Calu3 (cell line): ENCODE measurements at places on chromosomes 12 and 14.
A peak's percentile ranks its signal among the peaks of the same experiment; 100 is the strongest.

GRCh38 chr12:124413401-124413800, 118.5 kb downstream of the RFLNA start:
- no peak for DNase-seq

DNA sequence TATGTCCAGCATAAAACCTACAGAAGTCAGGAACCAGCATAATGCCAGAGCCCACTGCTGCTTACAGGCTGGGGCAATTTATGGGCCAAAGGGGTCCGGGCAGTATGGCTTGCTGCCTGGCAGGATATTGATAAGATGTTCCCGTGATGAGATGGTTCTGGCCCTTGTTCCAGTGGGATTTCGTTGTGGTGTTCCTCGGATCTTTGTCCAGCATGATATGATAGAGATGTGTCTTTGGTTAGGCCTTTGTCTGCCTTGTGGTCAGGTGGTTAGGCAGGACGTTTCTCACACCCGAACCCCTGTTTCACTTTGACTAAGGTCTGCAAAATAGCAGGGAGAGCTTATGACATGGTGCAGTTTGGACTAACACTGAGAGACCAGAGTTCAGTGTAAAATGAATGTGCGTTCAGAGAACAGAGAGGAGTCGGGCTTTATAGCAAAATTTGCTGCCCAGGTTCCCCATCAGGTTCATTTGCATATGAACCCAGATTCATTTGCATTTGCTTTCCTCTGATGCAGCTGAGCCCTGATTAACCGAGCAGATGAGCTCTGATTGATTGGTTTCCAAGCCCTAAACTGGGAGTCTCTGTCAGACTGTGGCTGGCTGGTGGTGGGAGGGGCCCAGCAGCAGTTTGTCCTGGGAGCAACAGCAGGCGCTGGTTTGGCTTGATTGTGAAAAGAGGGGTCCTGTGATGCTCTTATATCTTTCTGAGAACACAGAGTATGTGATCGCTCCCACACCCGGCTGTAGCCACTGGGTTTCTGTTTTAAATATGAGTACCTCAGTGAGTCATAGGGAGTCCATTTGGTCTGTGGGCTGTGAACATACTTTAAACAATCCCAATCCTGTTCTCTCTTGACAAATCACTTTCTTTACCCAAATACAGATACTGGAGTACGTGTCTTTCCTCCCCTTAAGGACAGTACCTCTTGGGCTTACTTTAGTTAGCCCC, 156.3 kb upstream of the PZP start:
- DNase-seq: peak; percentile 17

DNA sequence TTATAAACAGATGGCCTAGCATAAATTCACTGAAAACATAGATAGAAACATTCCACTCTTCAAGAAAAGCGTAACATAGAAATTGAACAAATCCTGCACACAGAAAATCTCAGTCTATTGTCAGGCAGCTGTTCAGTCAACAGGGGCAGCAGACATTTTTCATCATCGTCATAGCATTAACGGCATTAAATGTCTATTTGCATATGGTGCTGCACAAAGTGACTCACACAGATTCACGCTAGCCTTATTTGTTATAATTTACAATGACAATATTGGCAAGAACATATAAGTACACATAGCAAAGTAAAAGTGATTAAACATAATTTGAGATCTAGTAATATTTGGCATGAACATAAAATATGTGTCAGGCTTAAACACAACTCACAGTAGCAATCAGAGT, 95.7 kb downstream of the CEP128 start:
- DNase-seq: no peak

DNA sequence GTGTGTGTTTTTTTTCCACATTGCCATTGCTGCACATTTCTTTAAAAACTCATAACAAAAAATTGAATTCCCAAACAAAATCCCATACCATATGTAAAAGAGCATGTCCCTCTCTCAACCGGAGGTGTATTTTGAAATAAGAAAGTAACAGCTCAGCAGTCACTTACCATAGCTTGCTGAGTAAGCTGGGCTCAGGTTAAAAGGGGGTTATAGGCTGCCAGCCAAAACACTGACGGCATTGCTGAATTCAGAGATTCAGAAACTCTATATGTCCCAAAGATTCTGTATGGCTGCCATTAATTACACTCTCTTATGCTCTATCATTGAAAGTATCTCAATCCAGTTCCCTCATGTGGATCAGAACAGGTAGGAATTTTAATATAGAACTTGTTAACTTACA, 276.0 kb downstream of the FOXG1 start:
- DNase-seq: no peak

DNA sequence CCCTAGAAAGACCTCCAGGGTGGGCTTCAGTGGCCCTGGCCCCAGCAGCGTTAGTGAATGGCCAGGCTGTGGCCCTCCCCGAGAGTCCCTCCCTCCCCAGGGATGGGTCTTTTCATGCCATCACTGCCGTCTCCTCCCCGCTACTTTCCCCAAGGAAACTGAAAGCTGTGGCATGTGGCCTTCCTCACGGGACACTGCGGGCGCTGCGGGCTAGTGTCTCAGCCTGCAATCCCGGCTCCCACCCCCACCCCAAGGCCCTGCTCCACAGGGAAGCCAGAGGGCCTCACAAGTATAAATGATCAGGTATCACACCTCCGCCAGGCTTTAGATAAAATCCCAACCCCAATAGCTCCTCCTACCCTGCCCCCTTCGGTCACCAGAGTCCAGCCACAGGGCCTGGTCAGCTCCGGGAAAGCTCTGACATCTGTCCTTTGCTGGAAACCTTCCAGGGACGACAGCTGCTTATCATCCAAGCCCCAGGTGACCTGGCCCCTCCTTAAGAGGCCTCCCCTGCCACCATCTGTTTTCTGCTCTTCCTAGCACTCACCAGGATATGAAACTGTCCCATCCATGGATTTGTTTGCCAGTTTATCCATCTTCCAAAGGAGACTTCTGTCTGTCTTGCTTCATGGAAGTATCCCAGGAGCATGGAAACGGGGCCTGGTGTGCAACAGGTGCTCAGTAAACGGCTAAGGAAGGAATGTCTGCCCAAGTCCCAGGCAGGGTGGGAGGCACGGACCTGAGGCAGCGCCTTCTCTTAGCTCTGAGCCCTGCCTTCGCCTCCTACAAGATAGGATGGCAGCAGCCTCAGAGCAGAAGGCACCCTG, 31.6 kb downstream of the CCDC85C start:
- DNase-seq: no peak

DNA sequence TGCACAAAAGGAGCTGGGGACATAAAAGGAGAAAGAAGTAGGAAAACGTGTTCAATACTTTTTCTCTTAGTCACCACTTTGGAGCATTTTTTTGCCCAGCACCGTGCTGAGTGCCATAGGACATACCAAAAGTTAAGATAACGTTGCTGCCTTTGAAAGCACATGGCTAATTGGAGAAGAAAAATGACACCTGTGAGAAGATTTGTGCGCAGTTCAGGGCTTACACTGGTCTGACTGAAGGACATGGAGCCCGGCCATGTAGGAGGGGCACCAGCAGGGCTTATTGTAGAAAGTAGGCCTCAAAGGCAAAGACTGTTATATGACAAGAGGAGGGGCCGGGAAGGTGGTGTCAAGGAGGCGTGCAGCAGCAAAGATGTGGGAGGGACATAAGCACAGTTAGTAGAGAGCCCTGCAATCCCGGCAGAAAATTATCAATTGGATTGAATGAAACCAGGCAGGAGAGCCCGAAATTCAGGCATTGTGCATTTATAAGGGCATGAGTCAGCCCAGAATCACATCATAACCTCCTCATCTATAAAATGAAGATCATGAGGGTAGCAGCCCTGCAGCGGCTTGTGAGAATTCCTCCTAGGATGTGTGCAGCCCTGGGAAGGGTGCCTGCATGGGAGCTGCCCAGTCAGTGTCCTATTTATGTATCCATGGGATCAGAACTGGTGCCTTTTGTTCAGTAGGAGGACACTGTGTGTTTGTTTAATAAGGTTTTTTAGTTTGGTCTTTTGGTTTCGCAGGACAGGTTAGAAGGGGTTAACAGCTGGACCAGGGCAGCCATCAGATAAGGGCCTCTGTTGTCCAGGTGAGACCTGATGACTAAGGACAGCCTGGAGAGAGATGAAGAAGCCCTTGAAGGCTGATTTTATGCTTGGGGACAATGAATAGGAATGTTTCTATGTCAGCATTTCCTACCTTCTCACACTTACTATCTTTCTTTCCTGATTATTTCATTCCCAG, 122.4 kb downstream of the GPR135 start:
- DNase-seq: peak; percentile 21

GRCh38 chr14:29821661-29822429, 105.8 kb downstream of the PRKD1 start:
- DNase-seq: no peak

- no peak for DNase-seq
Measured at GRCh38 chr12:43571885-43572284, 19.9 kb upstream of the ADAMTS20 start.

GRCh38 chr14:75871181-75871880, 110.5 kb downstream of the TGFB3 start:
- DNase-seq: no peak

- no peak for DNase-seq
Measured at GRCh38 chr14:88793259-88793625, 489 bp upstream of the EML5 start.

GRCh38 chr14:43640718-43641267, 866.3 kb downstream of the FSCB start:
- DNase-seq: no peak

GRCh38 chr14:22384167-22384549, 204.9 kb downstream of the DAD1 start:
- no peak for DNase-seq

- DNase-seq: no peak
Measured at GRCh38 chr12:121114806-121115205, 17.9 kb upstream of the P2RX7 start.

DNA sequence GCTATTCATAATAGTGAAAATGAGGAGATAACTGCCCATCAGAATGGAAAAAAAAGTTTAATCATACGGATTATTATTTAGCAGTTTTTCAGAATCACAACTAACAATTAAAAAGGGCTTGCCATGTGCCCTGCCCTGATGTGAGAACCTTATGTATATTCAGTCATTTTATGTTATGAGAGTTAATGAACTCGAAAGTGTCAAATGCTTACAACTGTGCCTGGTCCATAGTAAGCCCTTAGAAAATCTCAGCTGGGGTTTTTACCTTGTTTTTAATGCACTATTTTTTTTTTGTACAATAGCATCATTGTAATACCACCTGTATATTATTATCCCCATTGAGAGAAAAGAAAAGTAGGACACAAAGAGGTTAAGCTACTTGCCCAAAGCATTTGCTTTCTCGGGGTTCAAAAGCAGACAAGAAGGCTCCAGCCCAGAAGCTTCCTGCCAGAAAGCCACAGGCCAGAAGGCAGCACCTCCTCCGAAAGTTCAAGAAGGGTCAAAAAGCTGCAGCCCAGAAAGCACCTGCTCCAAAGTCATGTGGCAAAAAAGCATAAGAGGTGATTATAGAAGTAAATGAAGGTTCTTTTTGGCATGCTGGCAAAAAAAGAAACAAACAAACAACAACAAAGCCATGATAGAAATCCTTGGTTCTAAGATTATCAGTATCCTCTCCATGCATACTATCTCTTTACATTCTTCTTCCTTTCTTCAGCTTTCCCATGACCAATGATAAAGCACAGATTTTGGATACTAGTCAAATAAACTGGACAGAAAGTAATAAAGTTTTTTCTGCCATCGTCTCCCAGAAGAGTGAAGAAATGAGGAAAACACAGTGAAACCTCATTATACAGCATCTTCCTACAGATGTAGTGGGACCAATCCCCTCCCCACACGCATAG, 59.1 kb upstream of the NAP1L1 start:
- no peak for DNase-seq

GRCh38 chr14:75522983-75523318, 682 bp downstream of the BATF start:
- DNase-seq: no peak

DNA sequence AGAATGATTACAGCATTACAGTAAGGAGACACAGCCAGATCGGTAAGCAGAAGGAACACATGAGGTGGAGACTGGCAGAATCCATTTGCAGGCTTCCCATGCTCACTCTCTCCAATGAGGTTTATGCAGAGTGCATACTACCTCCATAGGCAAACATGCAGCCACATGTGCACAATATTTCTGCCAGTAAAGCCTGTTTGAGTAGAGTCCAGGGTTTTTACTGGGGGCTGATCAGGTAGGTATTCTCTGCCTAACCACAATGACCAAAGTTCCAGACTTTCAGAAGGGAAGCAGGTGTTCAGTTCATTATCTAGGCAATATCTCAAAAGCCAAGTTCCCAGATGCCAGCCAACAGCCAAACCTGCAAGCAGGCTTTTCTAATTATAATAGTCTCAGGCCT, 31.1 kb downstream of the INTS13 start:
- no peak for DNase-seq

- no peak for DNase-seq
Measured at GRCh38 chr14:45940318-45940717, 687.3 kb upstream of the MIS18BP1 start.

DNA sequence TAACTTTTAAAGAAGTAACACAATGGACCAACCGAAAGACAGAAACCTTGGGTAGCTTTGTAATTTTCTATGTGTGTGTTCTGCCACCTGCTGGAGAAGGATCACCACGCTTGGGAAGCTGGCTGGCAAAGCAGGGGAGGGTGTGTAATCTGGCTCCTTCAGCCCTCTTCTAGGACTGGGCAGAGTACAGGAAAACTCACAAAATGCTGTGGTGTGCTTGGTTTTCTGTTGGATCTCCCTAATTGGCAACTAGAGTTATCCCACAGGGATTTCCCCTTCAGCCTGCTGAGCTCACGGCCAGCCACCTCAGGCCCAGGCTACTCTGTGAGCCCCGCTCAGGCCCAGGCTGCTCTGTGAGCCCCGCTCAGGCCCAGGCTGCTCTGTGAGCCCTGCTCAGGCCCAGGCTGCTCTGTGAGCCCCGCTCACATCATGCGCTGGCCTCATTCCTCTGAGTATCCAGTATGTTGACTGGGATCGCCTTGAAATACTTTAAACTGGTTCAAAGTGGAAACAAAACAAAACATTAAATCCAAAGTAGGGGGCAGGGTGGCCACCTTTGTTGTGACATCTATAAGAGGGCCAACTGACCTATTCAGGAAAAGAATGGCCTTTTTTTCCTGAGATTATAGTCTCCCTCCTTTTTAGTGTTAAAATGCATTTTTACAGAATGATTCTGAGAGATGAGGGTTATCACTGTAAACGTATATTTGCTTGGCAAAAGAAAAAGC, 52.0 kb upstream of the RNU6-8 start:
- peak; percentile 66 for DNase-seq

DNA sequence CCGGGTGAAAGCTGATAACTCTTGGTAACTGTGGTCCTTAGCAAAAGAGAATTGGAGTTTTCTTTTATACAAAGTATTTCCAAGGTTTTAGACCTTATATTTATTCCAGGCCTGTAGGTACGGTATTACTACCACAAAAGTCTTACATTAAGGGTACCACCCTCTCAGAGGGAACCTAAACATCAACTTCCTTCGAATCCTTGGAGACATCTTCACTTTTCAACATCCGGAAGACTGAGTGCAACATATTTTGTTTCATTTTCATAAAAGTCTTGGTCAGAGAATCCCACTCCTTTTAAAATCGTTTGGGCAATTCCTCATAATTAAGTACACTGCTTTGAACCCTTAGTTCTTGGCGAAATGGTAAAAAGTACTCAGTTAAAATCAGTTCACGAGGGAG, 1.2 kb downstream of the CNOT2 start:
- DNase-seq: no peak
